ENCODE measurements at places on chromosomes 12 and 14.

DNA sequence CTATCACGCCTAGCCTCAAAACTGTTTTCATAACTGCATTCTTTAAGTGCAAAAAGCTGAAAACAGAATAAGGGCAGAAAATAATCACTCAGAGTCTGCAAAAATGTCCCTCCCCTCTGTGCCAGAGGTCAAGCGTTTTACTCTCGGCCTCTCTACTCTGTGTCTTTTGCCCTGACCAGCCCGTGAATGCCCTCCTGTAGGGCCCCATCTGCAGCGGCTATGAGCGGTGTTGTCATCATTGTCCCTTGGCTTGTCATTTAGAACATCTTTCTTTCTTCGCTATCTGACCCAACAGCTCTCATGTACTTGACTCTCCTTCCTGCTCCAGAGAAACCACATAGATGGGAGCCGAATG lies 21.7 kb downstream of the ELK3 start:
- no peak for DNase-seq

- no peak for DNase-seq
Observed at GRCh38 chr14:57291692-57292647, 23.2 kb downstream of the AP5M1 start.

DNA sequence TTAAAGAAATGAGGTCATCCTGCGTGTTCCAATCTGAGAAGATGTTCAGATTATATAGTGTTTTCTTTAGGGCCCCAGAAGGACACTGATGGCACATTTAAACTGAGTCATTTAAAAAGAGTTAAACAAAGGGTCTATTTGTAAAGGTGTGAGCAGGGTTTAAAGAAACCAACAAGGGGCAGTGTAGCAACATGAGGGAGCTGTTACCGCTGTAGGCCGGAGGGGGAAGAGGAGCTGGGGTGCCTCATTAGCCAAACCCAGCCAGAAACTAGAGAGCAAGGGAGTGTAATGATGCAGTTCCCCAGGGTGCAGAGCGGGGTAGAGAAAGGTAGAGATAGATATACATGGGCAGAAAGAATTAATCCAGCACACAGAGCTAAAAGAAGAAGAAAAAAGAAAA lies 160.4 kb downstream of the TBX5 start:
- DNase-seq: no peak

- no peak for DNase-seq
Observed at GRCh38 chr12:89980236-89980635, 271.6 kb upstream of the ATP2B1 start.

- no peak for DNase-seq
Observed at GRCh38 chr12:103529306-103529705, 33.5 kb upstream of the C12orf42 start.

DNA sequence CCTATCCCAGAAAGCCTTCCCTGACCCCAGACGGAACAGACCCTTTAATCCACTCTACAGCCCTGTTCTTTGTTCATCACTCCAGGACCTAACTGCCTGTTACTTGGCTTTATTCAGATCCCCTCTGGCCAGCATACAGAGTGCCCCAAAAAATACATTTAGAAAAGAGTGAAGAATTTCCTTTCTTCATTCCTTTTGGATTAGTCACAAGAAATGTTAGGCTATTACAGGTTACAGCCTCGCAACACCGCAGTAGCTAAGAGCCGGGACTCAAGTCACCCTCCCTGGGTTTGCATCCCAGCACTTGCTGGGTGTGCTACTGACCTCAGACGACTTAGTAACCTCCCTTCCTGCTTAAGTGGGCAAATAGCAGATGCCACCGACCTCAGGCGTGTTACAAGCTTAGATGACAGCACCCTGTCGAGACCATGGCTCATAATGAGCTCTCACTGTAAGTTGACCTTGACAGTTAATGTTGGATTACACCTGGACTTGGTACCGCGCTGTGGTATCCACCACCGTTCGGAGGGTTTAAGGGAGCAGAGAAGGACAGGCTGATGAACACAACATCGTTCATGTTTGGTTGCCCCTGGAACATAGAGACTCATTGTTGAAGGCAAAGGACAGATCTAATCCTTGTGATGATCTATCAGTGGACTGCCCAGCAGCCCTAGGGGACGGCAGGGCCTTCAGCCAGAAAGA lies 12.9 kb downstream of the GLRX5 start:
- DNase-seq: no peak

DNA sequence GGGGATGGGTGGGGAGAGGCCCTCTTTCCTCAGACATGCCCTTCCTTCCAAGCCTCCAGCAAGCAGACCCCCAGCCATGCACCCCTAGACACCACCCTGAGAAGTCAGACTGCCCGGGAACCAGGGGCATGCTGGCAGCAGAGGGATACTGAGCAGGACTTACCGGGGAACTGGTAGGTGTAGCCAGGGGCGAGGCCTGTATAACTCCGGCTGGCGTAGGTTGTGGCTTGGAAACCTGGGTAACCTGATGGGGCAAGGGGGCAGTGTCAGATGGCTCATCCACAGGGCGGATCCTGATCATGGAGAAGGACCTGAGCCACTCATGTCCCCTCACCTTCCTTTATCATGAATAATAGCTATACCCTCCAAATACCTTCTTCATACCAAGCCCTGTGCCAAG lies 15.8 kb downstream of the MSI1 start:
- DNase-seq: no peak

GRCh38 chr12:119381471-119382235 lies 47.1 kb downstream of the CCDC60 start:
- DNase-seq: no peak

DNA sequence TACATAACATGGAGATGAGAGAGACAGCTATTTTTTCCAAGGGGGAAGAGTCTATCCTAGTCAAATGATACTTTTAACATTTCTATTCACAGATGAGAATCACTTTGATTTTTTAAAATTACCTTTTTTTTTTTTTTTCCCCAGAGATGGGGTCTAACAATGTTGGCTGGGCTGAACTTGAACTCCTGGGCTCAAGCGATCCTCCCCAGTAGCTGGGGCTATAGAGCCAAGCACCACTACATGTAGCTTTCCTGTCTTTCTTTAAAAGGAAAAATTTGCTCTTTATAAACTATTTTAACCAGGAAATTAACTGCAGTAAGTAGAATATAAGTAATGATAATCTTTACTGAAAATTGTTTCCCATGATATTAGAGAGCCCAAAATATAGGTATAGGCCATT lies 3.3 kb downstream of the PRICKLE1 start:
- DNase-seq: no peak

GRCh38 chr14:101116065-101116464 lies 212.5 kb upstream of the RTL1 start:
- DNase-seq: no peak

GRCh38 chr12:64059685-64060084 lies 162.4 kb downstream of the KICS2 start:
- no peak for DNase-seq

DNA sequence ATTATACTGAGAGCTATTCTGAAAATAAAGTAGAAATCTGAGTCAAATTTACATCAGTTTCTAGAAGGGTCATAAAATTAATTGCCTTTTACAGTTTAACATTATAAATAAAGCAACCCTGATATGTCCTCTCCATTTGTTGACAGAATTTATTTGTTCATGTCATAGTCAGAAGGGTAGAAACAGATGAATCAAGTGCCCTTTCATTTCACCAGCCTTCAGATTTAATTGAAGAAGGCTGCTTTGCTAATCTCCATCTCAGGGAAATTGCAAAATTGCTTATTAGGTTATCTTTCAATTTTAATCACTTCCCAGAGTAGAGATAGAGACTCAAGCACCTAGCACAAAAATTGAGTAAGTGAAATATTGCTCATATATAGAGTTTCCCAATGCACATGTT lies 76.8 kb downstream of the ATXN7L3B start:
- DNase-seq: no peak

- no peak for DNase-seq
Observed at GRCh38 chr12:93846936-93847516, 169.9 kb downstream of the CRADD start.

DNA sequence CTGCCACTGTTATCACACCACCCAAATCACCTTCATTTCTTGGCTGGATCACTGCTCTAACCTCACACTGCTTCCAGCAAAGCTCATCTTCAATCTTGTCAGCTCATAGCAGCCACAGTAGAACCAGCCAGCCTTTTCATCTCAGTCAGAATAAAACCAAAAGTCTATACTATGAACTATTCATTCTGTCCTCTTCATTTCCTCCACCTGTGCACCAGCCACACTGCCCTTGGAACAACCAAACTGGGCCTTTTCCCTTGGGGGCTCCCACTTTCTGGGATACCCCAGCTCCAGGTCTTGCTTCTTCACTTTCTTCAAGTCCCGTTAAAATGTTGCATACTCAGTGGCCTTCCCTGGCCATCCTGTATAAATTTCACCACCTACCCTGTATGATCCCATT lies 234.4 kb upstream of the DAAM1 start:
- no peak for DNase-seq

DNA sequence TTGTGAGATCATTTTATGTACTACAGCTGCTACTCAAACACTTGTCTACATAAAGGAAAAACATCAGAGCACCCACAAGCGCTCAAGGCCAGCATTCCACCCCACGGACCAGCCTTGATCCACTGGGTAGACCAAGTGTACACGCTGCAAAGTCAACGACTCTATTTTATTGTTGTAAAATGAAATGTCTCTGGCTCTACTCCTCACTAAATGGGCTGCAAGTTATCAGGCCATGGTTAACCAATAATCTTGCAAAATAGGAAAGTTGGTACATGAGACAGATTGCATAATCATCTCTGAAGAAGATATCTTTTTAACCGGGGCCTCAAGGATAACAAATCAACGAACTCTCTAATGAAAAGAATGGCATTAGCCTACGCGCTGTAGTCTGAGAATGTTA lies 69.9 kb upstream of the FOXN3 start:
- DNase-seq: no peak

- no peak for DNase-seq
Observed at GRCh38 chr12:44372259-44372658, 503.9 kb downstream of the NELL2 start.

GRCh38 chr12:89162589-89163261 lies 189.6 kb downstream of the DUSP6 start:
- no peak for DNase-seq

GRCh38 chr12:71942259-71942658 lies 3.6 kb downstream of the TPH2 start:
- no peak for DNase-seq

GRCh38 chr12:106704081-106704480 lies 70.4 kb upstream of the RIC8B start:
- DNase-seq: no peak

- no peak for DNase-seq
Observed at GRCh38 chr14:32657081-32657480, 281.6 kb upstream of the NPAS3 start.

GRCh38 chr12:89525824-89526770 lies at the start of gene POC1B:
Gene POC1B (minus strand): TSS chr12:89526047. CDS start chr12:89525895, 152 bp downstream.
- DNase-seq: peak; percentile 74

GRCh38 chr12:113184098-113184899 lies 979 bp downstream of the DDX54 start:
- no peak for DNase-seq

- no peak for DNase-seq
Observed at GRCh38 chr12:67661311-67662021, 12.9 kb downstream of the DYRK2 start.

GRCh38 chr12:31346267-31346666 lies 20.3 kb upstream of the SINHCAF start:
- DNase-seq: no peak

GRCh38 chr14:29475641-29476040 lies 452.0 kb downstream of the PRKD1 start:
- no peak for DNase-seq

DNA sequence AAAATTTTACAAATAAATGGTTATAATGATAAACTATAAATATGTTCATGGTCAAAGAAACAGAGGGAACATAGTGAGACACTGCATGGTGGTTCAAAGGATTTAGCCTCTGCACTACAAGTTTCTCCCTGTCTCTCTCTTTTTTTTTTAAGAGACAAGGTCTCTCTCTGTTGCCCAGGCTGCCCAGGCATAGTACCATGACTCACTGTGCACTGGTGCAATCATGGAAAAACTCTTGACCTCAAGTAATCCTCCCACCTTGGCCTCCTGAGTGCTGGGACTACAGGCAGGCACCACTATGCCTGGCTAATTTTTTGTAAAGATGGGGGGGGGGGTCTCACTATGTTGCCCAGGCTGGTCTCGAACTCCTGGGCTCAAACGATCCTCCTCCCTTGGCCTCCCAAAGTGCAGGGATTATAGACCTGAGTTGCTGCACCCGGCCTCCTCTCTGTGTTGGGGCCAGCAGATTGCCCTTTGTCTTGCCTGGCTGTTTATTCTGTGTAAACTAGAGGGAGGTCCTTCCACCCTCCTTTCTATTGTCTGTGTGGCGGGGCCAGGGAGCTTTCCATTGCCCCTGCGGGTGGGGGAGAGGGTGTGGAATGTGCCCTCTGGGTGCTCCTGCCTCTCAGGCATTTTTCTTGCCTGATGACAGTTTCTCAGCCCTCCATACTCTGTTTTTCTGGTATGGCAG lies 22.1 kb downstream of the MTHFD1 start:
- DNase-seq: no peak

DNA sequence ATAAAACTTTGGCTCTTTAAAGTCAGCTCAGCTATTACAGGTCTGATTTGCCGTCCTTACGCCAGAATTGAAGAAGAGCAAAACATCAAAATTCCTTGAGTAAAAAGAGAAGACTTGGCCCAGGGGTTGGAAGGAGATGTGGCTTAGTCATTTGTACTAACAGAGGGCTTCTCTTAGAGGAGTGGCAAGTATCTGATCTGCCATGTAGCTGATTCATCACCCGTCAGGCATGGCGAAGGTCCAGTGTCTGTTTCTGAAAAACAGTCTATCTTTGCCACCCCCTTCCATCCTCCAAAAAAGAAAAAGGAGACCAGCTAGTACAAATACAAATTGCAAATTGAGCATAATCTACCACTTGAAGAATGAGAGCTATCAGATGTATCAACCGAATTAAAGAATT lies 91.9 kb downstream of the RAD52 start:
- no peak for DNase-seq

DNA sequence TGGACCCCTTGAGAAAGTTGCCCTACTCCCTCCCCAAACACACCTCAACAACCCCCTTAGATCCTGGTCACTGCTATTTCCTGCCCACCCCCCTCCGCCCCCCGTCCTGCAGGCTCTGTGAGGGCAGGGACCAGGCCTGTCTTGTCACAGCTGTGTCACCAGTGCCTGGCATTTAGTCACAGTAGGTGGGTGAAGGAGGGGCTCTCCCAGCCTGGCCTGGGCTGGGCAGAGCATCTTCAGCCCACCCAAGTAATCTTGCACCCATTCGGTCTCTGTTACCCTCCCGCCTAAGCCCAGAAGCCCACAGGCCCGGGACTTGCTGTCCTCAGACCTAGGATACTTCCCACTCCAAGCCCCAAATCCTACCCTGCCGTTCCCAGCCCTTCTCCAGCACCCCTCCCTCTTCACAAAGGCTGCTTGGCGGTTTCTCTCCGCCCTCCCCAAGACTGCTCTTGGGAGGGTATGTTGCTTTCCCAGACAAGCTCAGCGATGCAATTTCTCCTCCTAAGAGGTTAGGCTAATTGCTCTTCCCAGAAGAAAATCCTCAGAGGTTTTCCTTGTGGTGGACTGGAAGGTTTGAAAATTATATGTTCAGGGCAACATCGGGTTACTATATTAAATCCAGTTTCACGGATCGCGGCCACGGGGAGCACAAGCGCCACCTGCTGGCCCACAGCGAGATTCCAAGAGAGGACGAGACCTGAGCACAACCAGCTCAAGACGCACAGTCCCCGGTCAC lies 50.8 kb upstream of the ZFP36L1 start:
- DNase-seq: peak; percentile 63

- no peak for DNase-seq
Observed at GRCh38 chr12:116421785-116422538, 137.2 kb upstream of the MAP1LC3B2 start.
